NCI-H774 (cell line): ENCODE measurements at places on chromosomes 12 and 14.
A peak's percentile ranks its signal among the peaks of the same experiment; 100 is the strongest.

GRCh38 chr12:107178776-107179175 lies 85.4 kb upstream of the CRY1 start:
- DNase-seq: no peak

- no peak for DNase-seq
Observed at GRCh38 chr12:111642681-111643426, 42.9 kb downstream of the BRAP start.

- DNase-seq: no peak
Observed at GRCh38 chr12:88627501-88627900, 47.2 kb upstream of the KITLG start.

- DNase-seq: no peak
Observed at GRCh38 chr14:105979446-105979845, 453.1 kb downstream of the TMEM121 start.

GRCh38 chr12:56212361-56212760 lies 9.4 kb downstream of the RNF41 start:
- no peak for DNase-seq

DNA sequence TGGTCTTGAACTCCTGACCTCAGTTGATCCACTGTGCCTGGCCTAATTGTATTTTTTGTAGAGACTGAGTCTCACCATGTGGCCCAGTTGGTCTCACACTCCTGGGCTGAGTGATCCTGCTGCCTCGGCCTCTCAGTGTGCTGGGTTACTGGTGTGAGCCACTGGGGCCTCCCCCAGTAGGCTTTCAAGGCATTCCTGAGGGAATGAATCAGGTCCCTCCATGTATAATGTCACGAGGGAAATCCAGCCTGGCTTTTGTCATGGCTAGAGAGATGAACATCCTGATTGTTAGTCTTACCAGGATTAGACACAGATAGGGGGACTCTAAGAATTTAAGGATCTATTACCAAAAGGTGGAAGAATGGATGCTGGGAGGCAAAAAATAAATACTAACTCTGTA lies 51.9 kb downstream of the CPSF2 start:
- DNase-seq: no peak

DNA sequence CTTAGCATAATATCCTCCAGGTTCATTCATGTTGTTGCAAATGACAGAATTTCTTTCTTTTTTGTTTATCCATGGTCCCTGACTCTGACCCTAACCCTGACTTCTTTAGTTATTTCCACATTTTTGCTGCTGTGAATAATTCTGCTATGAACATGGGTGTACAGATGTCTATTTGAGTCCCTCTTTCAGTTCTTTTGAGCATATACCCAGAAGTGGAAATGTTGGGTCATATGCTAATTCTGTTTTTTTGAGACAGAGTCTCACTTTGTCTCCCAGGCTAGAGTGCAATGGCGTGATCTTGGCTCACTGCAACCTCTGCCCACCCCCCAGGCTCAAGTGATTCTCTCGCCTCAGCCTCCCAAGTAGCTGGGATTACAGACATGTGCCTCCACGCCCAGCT lies 33.1 kb downstream of the KNTC1 start:
- no peak for DNase-seq

- DNase-seq: no peak
Observed at GRCh38 chr12:19759227-19759626, 319.9 kb downstream of the AEBP2 start.

GRCh38 chr14:63605041-63605532 lies 36.6 kb downstream of the WDR89 start:
- DNase-seq: no peak

DNA sequence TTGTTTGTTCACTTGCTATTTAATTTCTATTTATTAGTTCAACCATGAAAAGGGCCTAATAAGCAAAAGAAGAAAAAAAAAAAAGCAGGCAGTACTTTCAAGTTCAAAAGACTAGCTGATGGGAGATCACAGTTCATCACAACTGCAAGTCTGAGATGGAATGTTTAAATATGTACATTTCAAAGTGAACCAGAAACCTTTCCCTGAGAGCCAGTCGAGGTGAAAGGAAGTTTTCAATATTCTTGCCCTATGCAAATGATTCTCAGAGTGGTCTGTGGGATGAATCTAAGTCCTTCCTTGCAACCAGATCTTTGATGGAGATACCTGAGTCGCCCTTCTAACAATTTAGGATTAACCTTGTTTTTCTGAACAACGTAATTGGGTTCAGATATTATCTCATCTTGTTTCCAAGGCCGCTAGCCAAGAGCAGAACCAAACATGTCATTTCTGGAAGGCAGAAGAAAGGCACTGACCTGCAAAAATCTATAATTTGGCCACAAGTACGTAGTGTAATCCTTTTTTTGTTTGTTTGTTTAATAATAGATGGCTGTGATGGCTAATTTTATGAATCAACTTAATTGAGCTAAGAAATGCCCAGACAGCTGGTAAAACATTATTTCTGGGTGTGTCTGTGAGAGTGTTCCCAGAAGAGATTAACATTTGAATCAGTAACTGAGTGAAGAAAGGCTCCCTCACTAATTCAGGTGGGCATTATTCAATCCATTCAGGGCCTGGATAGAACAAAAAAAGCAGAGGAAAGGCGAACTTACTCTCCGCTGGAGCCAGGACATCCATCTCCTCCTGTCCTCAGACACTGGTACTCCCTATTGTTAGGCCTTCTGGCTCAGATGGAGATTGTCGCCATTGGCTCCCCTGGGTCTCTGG lies 171.1 kb upstream of the TMPO start:
- DNase-seq: no peak

GRCh38 chr14:72499746-72500145 lies 394.2 kb downstream of the DPF3 start:
- no peak for DNase-seq

DNA sequence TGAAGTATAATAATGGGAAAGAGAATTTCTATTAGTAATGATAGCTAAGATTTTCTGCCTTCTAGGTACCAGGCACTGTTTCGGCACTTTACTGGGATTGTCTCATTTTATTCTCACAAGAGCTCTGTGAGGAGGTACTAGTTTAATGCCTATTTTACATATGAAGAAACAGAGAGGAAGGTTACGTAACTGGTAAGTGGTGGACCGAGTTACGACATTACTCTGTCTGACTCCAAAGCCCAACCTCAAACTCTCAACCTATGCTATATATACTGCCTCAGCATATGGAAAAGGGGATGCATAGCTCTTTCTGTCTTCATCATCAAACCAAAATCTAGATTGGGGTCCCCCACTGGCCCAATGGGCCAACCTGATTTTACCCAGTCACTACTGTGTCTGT lies 133.5 kb downstream of the KTN1 start:
- DNase-seq: no peak

DNA sequence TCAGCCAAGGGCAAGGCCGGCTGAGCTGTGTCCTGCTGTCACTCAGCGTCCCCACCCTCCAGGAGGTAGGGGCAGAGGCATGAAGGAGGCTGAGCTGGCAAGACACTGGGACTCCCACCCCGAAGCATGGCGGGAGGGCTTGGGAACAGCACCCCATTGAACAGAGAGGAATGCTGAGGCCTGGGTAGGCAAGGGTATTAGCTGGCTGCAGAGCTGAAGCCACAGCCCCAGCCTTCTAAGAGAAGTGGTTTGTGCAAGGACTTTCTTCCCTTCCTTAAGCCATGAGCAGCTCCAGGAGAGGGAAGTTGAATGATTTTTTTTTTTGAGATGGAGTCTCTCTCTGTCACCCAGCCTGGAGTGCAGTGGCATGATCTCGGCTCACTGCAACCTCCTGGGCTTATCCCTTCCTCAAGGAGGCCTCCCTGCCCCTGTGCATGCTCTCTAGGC lies 6.6 kb upstream of the CFAP73 start:
- no peak for DNase-seq

DNA sequence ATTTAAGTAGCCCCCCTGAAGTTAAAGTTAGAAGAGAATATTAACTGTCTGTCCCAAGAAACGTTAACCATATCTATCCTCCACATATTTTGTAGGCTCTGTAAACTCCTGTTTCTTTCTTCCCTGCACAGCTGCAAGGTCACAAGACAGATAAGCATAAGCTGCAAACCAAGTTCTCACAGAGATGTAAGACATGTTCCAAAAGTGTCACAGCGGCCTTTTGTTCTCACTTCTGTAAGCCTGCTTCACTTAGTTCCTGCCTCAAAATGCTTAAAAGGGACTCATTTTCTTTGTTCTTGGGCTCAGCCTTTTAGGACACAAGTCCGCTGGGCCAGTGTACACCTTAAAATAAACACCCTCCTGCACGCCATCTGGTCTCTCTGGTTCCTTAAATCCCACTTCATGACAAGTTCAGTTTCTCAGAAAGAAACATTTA lies 3.2 kb downstream of the RNASE1 start:
- DNase-seq: no peak

DNA sequence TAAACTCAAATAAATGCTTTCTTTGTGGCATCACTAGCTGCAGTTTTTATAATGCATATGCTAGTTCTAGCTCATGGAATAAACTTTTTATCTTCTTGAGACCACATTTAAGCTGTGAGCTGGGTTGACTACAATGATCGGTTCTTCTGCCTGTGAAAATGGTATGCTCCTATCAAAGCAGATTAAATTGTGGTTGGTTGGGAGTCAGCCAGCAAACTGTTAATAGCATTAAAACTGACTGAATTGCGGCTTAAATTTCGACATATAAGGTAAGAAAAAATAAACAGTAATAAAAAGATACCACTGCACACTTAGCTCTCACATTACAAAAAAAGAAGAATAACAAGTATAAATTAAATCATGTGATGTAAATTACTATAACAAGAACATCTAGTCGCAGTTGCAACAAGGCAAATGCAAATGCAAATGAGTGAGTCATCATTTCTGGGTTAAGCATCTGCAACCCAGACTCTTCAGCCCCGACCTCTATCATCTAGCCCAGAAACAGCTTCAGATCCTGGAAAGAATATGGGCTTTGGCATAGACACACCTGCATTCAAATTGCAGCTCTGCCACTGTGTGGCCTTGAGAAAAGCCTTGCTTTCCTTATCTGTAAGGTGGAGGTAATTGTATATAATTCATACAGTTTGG lies 19.8 kb upstream of the DHRS7 start:
- DNase-seq: no peak

DNA sequence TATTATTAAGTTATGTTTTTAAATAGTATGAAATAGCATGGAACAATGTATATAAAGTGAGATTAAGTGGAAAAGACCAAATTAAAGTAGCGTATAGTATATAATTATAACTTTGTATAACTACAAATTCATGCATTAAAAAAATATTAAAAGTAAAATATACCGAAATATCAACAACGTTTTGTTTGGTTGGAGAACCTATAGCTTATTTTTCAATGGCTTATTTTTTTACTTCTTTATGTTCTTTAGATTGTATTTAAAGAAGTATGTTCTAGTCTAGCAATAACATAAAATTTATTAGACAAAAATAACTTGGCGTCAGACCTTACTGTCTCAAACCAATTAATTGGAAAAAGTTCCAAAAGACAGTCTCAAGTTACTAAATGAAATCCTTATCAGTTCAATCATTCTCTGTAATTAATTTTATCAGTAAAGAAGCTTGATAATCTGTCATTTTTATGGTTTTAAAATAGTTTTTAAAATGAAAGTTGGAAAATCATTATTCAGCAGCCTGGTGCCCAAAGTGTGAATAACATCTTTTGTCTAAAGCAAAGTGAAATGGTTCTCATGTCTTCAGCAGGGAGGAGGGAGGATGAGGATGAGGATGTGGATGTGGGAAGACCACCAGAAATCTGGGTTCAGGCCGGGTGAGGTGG lies 46.7 kb downstream of the IRAK3 start:
- DNase-seq: no peak

- DNase-seq: no peak
Observed at GRCh38 chr14:35783699-35784098, 25.4 kb downstream of the RALGAPA1 start.

DNA sequence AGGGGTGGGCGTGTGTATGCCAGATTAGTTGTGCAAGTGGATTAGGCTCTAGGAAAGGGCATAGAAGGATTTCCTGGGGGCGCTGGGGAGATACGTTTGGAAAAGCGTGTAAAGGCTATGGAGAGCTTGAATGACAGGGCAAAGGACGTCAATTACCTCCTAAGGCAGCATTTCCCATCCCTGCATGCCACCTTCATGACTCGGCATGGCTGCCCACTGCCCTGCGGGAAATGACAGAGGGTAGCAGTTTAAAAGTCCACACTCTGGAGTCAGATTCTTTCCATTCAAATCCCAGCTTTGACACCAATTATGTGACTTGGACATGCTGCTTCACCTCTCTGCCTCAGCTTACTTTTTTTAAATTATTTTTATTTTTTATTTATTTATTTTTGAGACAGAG lies 14.8 kb upstream of the TMEM229B start:
- no peak for DNase-seq

DNA sequence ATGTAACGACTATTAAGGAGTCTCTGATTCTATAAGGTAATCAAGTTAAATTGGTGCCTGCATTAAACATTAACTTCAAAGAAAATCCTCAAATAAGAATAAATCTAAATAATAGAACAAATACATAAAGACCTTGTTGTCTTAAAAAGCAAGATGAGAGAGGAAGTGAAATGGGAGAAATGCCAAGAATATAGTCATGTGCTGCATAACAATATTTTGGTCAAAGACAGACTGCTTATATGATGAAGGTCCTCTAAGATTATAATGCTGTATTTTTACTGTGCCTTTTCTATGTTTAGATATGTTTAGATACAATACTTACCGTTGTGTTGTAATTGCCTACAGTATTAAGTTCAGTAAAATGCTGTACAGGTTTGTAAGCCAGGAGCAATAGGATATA lies 213.6 kb downstream of the C12orf42 start:
- DNase-seq: no peak

GRCh38 chr12:74152370-74152769 lies 385.3 kb upstream of the ATXN7L3B start:
- DNase-seq: no peak

- DNase-seq: no peak
Observed at GRCh38 chr14:103625356-103626095, 3.5 kb upstream of the KLC1 start.

DNA sequence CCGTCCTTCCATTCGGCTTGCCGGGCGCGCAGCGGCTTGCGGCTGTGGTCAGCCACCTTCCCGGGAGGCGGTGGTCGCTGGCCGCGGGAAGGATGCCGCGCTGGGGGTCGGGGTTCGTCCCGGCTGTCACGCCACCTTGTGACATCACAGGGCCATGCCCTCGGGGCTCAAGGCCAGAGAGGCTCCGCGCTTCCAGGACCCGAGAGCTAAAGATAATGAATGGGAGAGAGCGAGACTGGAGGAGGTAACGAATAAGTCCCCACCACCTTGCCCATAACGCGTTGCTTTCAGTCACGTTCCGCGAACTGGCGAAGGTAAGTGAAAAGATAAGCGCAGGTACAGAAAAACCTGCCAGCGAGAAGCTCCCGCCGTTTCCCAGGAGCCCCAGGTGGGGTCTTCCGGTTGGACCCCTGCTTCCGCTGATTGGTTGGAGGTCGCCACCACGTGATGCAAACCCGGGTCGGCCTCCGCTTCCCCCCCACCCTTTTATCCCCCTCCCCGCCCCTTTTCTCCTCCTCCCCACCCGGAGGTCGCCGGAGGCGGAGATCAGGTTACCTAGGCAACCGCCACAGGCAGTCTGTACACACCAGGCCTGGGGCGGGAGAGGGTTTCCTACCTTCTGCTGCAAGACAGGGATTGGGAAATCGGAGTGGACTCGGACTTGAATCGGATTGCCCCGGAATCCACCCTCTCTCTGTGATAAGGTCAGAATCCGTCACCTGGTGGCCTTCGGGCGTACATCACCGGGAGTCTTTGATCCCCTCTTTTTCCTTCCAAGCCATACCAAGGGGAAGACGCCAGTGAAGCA lies at the start of gene LRRC9:
LRRC9 (plus strand) TSS at position 575 of the 808 bp plus-strand sequence.
- DNase-seq: peak; percentile 67
